ENCODE measurements at places on chromosomes 12 and 14. TPM values are rescaled to one million over a fixed set of nuclear protein-coding genes. Genes with fewer than 3 reads are reported as not detected.
A peak's percentile ranks its signal among the peaks of the same experiment; 100 is the strongest.

TRIP11 gene
- total RNA-seq, result 32.8 TPM

TTC9 gene
- total RNA-seq, result 0.13 TPM

TDRD9 gene
- total RNA-seq, result not detected

FIGNL2 gene
- 0.76 TPM for total RNA-seq

RAPGEF3 gene
- not detected for total RNA-seq

SLCO1B3 gene
- 0.31 TPM for total RNA-seq

IL26 gene
- not detected for total RNA-seq

KCNH3 gene
- 0.13 TPM for total RNA-seq

CLEC2A gene
- total RNA-seq, result not detected

MAP3K12 gene
- total RNA-seq, result 0.13 TPM

DNA sequence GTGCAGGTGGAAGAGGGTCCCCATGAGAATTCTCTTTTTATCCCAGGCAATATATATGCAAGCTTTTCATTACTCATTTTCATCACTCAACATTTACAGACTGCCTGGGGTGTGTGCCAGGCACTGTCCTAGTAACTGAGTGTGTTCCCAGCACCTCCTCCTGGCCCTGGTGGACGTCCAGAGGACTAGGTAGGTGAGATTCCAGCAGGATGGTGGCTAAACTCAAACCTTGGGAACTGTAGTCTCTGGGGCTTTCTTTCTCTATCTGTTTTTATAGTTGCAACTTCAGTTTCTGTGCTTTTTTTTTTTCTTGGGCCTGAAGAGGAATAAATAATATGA lies 63.8 kb downstream of the SUSD6 start:
- no peak for DNase-seq

DNA sequence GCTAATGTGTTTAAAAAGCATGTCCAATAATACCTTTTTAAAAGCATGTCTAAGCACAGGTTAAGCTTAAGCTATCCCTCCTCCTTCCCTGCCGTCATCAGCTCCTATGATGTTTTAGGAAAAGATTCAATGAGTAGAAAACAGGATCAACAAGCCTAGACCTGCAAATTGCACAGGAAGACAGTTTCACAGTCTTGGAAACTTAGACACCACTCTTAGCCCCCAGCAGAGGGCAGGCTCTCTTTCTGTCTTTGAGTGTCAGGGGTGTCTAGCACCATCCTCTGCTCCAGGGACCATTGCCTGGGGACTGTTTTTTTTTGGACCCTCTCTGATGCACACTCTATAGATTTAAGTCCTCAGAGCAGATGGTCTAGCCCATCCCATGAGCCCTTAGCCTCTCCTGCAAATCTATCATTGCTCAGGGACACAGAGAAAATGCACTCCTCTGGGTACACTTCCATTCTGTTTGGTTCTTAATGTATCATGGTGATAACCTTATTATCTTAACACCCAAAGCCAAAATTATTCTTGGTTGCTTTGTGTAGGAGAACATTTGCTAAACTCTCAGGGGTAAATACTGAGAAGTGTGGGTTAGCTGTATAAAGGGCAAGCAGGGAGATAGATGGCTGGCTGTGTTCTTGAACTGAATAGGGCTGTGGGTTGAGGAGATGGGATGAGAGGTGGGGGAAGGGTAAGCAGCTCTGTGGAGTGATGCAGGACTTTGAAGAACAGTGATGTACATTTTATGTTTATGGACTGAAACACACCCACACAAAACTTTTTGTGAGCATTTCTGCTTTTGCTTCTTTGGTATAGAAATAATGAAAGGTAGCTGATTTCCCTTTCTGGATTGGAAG lies 259.9 kb upstream of the DDHD1 start:
- peak; percentile 30 for DNase-seq

DNA sequence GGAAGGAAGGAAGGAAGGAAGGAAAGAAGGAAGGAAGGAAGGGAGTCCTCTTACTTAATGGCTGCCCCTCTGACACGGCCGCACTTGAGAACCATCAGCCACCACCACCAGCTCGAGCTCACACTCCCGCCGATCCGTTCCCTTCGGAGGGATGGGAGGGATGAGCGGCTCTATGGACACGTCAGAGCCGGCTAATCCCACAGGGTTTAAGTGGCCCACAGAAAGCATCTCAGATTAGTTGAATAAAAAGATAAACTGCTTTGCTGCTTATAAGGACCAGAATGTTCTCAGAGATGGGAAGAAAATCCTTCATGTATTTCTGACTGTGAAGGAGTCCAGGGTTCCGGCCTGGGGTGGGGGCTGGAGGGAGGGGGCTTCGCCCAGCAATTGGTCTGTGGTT lies 31.1 kb downstream of the PRIMA1 start:
- DNase-seq, result no peak

- DNase-seq, result no peak
Observed at GRCh38 chr14:31994391-31995033, 82.6 kb upstream of the ARHGAP5 start.

GRCh38 chr12:537772-538171 lies 78.0 kb downstream of the B4GALNT3 start:
- no peak for DNase-seq

GRCh38 chr12:117210266-117210918 lies 20.1 kb upstream of the FBXO21 start:
- DNase-seq, result no peak

DNA sequence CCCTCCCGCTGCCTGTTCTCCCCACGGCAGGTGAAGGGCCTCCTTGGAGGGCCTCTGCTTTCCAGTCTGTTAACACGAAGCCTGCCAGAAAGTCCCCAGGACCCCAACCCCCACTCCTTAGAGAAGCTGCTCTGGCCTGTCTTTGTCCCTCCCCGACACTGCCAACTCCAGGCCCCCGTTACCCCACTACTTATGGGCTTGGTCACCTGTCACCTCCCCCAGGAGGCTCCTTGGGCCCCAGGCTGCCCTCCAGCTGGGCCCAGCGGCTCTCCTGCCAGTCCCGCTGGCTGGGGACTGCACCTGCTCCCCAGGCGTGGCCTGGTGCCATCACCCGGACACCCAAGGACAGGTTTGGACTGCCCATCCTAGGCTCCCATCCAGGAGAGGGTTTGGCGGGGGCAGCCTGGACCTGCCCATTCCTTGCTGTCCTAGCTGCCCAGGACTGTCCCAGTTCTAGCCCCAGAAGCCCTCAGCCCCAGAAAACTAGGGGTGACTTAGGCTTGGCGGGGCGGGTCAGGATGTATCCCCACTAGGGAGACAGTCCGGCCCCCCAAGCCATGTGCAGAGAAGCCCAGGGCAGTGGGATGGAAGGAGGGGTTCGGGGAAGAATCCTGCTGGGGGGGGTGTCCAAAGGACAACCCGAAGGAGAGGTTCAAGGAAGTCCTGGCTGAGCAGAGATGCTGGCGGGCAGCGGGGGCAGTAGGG lies 155.7 kb upstream of the C14orf180 start:
- DNase-seq, result no peak

DNA sequence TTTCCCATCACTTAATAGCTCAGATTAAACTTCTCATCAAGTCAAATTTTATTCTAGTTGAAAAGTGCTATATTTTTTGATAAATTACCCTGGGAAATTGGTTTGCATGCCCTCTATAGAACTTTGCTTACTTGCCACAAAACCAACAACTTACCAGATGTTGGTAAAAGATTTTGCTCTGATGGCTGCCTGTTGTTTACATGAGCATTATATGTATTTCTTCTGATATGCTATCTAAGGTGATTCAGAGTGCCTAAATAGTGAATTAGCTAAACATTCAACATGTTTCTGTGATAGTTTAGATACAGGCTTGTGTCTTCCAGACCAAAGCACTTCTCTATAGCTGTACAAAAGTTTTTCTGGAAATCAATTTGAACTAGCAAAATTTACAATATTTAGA lies 51.0 kb downstream of the PPM1A start:
- no peak for DNase-seq

- no peak for DNase-seq
Observed at GRCh38 chr12:19967431-19967830, 400.9 kb upstream of the PDE3A start.

- DNase-seq, result no peak
Observed at GRCh38 chr12:127025545-127025944, 1241.4 kb upstream of the TMEM132C start.

- DNase-seq, result no peak
Observed at GRCh38 chr14:52369305-52369801, 55.2 kb downstream of the PTGER2 start.

- no peak for DNase-seq
Observed at GRCh38 chr12:116684891-116685290, 53.0 kb downstream of the SPRING1 start.

DNA sequence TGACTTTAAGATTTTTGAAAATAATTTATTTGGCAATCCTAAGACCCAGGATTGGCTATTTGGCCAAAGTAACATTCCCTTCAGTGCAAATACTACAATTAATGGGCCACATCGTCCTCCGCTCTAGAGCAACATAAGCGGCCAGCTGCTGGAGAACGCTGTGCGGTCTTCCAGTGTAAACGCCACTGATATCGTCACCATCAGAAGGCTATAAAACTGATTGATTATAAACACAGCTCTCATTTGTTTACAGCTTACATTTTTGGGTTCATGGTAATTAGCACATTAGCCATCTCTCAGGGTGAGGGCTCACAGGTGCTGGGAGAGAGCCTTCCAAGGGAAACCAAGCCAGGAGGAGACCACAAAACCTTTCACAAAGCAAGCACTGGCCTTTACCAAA lies 130.1 kb upstream of the BMP4 start:
- no peak for DNase-seq

DNA sequence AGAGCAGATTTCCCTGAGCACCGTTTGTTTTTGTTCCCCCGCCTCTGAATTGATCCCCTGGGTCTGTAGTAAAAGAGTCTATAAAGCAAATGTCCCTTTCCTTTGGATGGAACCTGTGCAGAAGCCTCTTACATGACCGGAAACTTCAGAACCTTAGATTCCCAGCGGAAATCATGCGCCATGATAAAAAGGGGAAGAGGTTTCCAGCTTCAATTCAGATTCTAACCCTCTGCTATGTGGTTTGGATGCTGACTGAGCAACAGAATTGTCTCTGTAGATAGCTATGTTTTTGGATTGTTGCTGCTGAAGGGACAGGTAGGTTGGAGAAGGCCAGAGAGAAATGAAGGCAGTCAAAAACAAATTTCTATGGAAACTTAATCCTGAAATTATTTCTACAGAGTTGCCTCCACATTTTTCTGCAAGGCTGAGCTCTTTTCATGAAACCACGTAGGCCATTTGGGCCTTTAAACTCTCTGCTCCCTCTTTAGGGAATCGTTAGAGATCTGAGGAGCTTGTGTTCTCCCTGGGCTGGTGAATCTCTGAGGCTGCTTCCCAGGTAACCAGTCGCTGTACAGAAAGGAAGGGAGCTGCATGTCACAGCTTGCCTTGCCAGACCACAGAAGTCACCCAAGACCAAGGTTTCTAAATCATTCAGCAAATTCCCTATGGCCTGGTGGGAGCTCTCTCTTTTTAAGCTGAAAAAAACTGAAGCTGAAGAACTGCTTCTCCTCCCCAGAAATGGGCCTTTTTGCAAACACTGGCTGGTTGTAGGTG lies 28.7 kb upstream of the OR10P1 start:
- DNase-seq, result no peak
